ENCODE measurements at places on chromosomes 4 and X.

- no peak for DNase-seq
Observed at GRCh38 chr4:141127884-141128283, 5.4 kb downstream of the RNF150 start.

DNA sequence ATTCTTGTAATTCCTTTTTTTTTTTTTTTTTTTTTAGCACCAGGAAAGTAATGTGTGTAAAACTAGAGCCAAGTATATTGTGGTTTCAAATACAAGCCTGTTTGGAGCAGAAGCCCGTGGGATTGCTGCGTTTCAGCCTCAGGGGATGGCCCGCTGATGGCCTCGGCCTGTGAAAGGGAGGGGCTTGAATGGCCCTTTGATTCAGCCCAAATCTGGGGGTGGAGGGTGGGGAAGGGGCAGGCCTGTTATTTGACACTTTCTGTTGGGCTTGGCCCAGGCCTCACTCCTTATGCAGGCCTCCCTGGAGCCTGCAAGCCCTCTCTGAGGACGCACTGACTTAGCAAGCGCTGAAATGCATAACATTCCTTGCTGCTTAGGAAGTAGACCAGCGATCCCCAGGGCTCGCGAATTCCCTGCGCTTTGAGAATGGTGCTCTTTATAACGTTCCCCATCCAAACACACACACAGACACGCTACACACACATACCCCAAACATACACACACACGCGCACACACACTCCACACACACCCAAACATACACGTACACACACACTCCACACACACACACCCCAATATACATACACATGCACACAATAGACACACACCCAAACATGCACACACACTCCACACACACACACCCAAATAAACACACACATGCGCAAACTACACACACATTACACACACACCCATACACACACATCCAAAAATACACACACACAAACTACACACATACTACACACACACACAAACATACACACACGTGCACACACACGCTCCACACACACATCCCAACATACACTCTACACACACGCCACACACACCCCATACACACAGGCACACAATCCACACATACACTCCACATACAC lies 29.6 kb downstream of the TLR10 start:
- no peak for DNase-seq

GRCh38 chrX:119229253-119229615 lies 6.9 kb upstream of the PGRMC1 start:
- no peak for DNase-seq

DNA sequence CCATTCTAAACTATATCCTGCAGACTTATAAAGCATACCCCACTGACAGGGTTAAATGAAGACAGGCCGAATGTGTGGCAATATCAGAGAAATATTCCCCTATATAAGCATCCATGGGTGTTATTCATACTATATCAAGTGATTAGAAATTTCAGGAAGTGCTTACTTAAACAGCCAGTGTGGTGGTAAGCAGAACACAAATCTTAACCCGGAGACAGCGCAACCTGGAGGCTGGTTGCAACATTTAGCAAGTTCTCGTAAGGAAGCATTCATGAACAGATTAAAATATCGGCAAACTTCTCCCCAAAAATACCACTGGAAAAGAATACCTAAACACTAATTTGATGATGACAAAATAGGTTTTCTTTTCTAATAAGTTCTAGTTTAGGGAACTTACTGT lies 261.2 kb downstream of the CBLL2 start:
- no peak for DNase-seq

DNA sequence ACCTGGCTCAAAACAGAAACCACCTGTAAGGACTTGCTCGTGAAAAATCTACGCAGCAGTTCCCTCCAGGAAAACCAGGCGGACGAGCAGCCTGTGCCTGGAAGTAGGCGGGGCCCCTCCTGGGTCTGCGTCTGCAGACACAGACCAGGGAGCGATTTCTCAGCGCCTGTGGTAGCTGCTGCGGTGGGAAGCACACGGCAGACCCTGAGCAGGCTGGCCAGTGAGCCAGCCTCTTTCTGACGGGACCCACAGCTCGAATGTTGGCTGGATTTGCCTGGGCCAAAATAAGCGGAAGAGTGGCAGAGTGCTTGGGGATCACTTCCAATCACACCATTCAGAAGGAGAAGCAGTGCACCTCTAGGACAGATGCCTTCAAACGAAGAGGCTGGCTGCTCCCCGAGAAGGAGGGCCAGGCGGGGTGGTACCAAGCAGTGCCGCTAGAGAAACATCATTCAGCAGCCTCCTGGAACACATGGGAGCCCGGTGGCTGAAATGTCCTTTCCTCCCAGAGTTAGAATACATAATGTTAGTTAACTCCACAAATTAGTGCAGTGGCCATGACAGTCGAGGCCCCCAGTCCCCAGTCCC lies 85.9 kb downstream of the GATB start:
- peak; percentile 0 for DNase-seq

DNA sequence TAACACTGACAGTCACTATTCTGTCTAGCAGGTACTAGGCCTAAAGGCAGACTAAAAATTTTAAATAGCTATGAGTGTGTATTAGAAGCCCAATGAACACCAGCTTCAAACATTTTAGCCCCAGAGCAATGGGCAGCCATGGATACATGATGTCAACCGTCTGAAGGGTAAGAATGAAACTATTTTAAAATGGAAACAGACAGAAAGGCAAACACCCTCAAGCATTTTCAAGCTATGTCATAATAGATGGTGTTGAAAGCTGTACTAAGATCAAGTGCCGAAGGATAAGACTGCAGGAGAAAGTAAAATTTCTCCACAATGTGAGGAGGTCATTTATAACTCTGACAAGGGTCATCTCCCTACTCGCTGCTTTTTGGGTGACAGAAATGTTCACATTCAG lies 225.0 kb downstream of the COL25A1 start:
- DNase-seq: no peak

- no peak for DNase-seq
Observed at GRCh38 chr4:167119392-167119791, 114.9 kb downstream of the SPOCK3 start.

GRCh38 chr4:114386637-114387233 lies 211.9 kb upstream of the UGT8 start:
- no peak for DNase-seq
